Activated CD4-positive, CD25-positive, alpha-beta regulatory T cell treated with anti-CD3 and anti-CD28 coated beads, Interleukin-2, amount 50 U/mL, for 24 hours (primary cell): ENCODE measurements at places on chromosomes 11 and 22.

GRCh38 chr11:1126935-1127663 lies 30.7 kb upstream of the MUC5AC start:
- ATAC-seq = no peak

DNA sequence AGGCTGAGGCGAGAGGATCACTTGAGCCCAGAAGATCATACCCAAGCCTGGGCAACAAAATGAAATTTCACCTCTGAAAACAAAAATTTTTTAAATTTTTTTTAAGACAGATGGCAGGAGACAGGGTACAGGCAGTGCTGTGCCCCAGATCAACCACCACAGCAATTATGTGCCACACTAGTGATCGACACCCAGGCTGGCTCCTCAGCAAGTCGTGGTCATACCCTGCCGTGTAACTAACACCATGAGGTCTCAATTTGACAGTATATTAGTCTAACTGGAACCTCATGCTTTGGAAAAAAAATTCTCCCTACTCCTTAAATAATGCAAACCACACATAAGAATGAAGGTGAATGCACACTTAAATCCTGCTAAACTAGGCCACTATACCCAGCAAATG lies 8.3 kb downstream of the SF3A1 start:
- peak; percentile 24 for ATAC-seq

DNA sequence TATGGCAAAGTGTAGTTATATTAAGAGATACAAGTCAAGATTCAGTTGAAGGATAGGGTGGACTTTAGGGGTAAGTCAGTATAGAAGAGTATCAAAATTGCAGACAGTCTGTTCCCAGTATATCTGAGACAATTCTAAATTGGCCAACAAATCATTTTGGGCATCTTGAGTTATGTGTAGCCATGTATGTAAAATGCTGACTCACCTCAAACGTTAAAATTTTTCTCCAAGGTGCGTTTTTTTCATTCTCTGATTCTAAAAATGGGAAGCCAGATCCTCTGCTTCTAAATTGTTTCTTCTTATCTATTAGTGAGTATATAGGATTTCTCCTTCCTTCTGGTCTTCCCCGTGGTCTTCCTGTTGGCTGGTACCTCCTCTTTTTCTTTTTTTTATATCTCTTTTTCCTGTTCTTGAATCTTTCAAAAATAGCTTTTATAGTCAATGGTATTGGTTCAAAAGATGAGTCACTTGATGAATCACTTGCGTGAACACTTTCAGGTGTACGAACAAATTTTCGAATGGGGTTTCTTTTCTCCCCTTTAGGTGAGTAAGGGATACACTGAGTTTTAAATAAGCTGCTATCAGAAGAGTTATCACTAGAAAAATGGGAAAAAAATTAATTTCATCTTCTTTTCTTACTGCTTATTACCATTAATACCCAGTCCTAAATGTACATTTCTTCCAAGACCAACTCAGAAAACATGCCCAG lies 3.2 kb downstream of the TAF1D start:
- peak; percentile 27 for ATAC-seq

- no peak for ATAC-seq
These were observed 39.8 kb downstream of the GAB2 start for GRCh38 chr11:78377625-78378418.

DNA sequence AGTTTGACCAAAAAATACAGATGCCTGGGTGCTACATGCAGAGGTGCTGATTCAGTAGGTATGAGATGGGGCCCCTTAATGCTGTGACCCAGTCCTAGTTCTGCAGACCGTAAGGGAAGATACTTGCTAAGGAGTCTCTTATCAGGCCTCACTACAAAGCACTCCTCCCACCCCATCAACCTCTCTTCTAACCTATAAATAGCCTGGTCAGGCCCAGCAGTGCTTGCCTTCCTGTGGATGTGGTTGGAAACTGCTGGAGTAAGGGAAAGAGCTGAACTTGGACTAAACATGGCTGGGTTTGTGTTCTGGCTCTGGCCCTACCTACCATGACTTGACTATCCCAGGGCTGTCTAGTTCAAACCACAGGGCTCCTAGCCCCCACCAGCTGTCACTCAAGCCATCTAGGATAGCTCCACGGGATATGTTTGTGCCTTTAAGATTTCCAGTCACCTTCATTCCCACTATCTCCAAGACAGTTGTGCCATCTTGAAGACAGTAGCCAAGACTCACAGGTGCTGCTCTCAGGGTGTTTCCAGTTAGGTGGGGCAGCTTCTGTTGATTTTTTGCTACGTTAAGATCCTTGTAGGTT lies 9.5 kb upstream of the DKK3 start:
- no peak for ATAC-seq

DNA sequence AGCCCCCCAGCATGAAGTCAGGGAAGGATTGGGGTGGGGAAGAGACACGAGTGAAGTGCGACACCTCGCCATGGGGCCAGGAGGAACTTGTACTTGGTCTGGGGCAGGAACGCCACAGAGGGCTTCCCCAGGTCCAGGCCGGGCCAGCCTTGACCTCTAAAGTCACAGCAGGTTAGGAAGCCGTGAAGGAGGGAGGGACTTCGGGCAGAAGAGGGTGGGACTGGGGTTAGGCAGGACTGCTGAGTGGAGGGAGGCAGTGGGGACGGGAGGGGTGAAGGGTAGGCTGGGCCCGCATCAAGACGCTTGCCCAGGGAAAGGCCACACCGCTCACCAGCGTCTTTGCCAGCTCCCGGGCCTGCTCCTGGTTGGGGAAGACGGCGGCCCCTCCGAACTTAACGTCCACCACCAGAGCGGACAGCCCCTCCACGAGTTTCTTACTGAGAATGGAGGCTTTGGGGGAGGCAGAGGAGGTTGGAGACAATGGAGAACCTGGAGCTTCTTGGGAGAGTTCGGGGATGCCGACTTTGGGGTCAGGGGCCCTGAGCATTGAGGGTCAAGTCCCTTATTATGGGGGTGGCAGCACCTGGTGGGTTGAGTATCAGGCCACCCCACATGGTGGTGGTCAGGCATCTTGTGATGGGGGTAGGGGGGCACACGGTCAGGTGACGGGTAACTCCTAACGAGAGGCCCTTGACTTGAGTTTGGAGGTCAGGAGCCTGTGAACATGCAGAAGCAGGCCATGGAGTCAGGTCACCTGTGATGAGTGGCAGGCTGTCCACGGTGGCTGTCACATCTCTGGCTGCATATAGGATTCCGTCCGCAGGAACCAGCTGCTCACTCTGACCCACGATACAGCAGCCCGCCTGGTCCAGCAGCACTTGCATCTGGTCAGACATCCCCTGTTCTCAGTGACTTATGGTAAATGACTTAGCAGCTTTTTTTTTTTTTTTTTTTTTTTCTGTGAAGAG lies 1.7 kb upstream of the SCO2 start:
- no peak for ATAC-seq

GRCh38 chr22:36986242-36986821 lies 32.9 kb downstream of the TST start:
- peak; percentile 59 for ATAC-seq

DNA sequence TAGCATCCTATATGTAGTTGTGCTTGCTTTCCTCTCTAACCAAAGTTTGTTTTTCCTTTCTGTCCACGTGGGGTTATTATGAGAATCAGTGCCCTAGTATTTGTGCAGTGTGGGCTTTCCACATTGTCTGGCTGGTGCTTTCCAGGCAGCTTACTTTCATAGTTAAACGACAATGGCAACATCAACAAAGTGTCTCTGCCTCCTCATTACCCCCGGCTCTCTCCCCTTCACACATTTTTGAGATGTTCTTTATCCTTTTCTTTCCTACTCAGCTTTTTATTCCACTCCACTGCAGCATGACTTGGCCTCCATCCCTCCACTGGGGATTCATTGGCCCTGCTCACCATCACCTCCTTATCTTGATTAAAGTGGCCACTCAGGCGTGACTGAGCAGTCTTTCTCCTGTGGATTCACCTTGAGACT lies 19.1 kb downstream of the SPECC1L start:
- no peak for ATAC-seq

GRCh38 chr11:113237261-113237660 lies 77.1 kb upstream of the TTC12 start:
- no peak for ATAC-seq
